ENCODE measurements at places on chromosomes 4 and X. TPM values are rescaled to one million over a fixed set of nuclear protein-coding genes. Genes with fewer than 3 reads are reported as not detected.

GRCh38 chrX:134891652-134892051, 99.1 kb upstream of the SMIM10 start:
- no peak for DNase-seq

- no peak for DNase-seq
Measured at GRCh38 chrX:148512453-148512852, 12.0 kb downstream of the AFF2 start.

Gene RIPPLY1
- 2.1 TPM for polyA plus RNA-seq

DNA sequence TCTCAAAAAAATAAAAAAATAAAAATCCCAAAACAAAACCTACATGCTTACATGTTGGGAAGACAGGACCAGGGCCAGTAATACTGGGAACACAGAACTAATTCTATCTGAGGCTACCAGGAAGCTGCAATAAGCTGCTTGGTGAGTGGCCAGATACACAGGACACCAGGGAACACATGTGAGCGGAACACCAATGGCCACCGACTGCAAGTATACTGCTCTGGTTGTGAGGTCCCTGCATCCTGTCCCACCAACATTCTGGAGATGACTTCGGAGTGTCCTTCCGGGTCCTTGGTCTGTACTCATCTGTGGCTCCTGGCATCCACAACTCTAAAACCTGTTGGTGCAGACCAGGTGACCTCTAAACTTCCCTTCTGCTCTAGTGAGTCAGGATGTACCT, 2.7 kb downstream of the TNIP2 start:
- no peak for DNase-seq

DNA sequence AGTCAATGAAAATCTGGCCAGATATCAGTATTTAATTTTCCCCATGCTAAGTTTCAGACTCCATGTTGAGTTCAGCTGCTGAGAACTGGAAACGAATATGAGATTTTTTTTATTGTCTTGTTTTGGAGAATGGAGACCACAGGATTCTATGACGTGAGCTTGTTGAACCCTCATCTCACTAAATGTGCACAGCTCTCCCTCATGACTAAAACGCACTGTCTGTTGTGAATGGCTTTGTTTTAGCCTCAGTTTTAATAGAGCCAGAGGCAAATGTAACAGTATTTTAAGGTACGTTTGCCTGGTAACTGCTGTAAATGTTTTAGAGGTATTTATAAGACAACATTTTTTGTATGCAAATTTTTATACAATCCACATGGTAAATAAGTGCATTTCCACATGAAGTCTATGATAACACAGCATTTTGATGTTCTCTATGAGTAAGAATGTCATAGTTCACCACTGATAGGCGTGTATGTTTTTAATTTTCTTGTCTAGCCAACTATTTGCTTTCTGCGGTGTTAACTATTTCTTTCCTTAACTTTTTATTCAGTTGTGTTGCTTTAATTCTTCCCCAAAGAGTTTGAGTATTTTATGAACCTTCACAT, 1159.3 kb upstream of the TENM3 start:
- no peak for DNase-seq

- no peak for DNase-seq
Measured at GRCh38 chr4:184097241-184097605, 120.5 kb downstream of the ENPP6 start.

Gene GPR82
- 0.35 TPM for polyA plus RNA-seq

DNA sequence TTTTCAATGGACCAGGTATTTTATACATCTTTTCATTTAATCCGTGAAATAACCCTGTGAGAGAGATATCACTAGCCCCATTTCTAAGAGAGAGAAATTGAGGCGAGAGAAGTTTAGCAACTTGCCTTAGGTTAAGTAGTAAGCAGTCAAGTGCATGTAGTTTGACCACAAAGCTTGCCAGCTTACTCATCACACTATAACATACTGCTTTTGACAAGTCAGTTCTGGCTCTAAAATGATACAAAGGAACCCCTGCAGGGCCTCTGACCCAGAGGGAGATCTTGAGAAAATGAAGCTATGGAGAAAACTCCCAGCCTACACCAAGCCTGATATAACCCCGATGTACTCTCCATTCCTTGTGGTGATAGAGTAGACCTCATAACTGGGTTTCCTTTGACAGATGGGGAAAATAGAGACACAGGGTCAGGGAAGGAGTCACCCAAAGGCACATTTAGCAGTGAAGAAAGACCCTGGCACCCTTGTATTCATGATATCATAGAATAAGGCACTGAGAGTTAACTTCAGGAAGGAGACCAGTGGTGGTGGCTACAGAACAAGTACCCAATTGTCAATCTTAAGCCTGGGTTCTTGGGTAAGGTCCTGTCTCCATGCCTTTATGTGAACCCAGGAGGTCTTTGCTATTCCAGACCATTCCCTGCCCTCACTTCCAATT, 60.2 kb upstream of the MSN start:
- DNase-seq = no peak

DNA sequence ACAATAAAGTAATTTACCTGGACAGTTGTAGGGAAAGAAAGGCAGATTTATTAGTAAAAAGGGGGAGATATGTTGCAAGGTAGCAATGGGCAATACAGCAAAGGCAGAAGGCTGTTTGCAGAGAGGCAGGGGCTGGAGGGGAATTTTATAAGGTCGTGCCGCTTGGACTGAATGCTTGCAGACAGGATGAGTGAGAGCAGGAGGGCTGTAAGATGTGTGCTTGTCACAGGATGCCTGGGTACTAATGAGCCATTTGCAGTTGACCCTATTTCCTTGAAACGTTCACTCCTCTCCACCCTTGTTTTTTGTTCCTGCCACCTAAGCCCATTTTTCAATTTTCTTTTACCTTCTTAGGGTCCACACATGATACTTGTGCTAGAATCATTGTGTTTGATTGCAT, 214.7 kb downstream of the TRAM1L1 start:
- no peak for DNase-seq

DNA sequence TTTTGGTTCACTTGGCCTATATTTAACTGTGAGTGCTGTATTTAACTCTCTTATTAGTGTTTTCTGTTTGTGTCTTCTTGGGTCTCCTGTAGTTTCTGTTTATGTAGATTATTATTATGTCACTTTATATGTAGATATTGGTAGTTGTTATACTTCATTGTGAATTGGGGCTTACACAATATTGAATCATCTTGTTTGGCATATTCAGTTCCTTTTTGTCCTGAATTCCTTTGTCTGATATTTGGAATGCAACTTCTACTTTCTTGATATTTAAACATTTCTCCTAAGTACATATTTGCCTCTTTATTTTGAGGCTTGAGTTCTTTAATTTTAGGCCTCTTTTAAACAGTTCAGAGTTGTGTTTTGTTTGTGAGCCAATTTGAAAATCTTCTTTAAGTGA, 544.8 kb upstream of the ADGRL3 start:
- no peak for DNase-seq

DNA sequence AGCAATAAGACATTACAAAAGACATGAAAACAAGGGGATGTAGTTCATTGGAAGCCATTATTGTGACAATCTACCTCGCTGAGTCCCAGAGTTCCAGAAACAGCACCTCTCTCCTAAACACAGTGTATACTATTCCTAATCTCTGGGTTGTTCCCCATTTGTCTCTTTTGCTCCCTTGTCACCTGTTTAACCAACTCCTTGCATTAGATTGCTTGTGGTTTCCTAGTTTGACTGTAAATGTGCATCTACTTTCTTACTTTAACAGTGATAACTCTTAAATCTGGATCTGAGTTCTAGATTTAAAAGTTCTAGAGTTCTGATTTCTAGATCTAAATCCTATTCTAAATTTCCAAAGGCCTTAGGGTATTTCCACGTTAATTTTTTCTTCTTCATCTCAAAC, 71.6 kb upstream of the TET2 start:
- no peak for DNase-seq

DNA sequence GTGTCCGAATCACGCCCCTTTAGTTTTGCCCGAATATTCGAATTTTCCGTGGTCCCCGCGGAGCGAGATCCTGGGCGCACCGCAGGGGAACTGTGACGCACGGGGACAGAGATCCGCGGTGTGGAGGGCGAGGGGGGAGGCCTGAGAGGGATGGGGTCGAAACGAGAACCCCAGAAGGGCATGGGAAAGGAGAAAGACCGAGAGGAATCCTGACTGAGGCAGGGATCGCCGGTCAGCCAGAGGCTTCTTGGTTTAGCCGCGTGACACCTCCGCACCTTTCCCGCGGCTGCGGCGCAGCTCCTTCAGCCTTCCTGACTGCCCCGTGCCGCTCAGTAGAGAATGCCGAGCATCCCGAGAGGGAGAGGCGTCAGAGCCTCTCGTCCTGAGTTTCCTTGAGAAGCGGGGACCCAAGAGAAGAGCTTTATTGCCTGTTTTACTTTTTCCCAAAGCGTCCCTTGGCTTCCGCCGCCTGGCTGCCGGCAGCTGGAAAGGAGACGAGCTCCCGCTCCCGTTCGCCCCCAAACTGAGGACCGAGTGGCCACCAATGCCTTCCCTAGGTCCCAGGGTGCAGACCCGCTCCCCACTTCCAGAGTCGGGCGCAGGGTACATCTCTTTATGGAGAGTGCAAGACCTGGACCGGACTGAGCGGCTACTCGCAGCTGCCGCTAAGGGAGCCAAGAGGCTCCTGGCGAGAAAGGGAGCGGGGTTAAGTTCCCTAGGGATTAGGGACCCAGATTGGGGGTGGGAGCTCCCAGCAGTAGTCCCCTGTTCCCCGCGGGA, 911 bp upstream of the GPR50 start:
- DNase-seq = no peak

Gene PDLIM3
- 4.1 TPM for polyA plus RNA-seq
